GM13976 (cell line): ENCODE measurements at places on chromosomes 1 and 21.

DNA sequence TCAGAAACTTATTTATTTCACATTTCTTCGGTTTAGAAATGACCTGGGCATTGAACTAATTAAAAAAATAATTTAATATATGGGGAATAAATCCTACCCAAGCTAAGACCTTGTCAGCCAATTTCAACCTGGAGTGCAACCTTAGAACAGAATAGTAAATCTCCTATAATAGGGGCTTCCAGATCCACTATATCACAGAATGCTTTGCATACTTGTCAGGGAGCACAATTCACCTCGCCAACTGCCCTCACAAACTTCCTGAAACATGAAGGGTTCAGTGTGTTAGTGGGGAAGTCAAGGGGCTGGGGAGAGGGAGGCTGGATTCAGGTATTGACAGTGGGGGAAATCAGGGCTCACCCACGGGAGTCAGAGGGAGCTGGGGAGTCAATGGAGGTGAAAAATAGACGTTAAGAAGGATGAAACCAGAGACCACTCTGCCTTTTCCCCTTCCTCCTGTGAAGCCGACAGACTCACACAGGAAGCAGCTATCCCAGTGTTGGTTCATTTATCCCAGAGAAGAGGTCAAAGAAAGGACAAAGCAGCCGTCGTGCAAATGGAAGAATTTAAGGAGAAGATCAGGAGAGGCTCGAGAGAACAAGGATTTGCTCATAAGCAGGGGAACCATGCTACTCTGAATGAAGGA lies 453.3 kb downstream of the NUF2 start:
- no peak for DNase-seq

DNA sequence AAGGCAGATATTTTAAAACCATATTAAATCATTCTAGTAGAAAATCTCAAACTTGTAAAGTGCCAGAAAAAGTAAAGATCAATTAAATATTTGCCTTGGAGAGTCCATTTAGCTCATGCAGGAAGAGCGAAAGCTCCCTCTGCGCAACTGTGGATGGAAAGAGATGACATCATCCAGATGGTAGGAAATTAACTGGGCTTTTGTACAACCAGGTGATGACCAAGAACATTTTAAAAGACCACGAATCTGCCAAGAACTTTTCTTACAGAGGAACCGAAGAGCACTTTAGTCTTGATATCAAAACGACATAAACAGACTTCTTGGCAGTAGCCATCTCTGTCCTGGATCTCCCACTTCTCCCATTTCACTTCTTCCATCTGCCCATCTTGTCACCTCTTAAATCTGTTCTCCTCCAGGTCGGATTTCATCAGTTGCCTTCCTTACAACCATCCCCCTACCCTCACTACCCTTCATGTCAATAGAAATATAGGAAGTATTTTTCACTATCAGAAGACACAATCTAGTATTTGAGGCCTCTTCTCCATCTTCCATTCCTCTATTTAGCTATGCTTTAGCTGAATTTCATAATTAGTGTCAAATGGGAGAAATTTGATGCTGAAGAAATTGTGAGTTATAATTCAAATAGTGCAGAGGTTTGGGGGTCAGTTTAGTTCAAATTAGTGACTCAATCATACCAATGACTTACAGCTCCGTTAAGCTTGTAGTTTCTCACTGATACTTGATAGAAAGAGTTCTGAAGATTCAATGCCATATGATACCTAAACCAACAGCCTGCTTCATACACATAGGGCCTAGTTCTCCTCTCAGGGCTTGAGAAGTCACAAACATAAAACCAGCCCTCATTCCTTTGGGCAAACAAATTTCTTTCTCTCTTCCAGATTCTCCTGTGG lies 22.0 kb upstream of the DNASE2B start:
- no peak for DNase-seq

DNA sequence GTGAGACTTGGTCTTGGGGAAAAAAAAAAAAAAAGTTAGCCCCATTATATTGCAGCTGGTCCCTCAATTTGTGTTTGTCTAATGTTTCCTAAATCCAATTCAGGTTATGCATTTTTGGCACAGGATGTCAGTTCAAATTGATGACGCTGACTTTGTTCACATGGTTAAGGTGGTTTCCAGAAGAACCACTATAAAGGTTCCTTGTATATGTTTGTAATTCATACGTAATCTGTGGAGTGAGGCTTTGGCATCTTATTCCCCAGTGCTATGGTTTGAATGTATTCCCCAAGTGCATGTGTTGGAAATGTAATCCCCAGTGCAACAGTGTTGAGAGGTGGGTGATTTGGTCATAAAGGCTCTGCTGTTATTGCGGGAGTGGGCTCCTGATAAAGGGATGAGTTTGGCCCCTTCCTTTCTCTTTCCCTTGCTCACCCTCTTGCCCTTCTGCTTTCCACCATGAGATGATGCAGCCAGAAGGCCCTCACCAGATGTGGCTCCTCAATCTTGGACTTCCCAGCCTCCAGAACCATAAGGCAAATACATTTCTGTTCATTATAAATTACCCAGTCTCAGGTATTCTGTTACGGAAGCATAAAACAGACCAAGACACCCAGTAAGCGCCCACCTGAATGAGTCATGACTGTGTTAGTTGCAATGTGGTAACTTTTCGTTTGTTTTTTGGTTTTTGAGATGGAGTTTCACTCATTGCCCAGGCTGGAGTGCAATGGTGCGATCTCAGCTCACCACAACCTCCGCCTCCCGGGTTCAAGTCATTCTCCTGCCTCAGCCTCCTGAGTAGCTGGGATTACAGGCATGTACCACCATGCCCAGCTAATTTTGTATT lies 19.5 kb upstream of the HLCS start:
- DNase-seq: no peak

DNA sequence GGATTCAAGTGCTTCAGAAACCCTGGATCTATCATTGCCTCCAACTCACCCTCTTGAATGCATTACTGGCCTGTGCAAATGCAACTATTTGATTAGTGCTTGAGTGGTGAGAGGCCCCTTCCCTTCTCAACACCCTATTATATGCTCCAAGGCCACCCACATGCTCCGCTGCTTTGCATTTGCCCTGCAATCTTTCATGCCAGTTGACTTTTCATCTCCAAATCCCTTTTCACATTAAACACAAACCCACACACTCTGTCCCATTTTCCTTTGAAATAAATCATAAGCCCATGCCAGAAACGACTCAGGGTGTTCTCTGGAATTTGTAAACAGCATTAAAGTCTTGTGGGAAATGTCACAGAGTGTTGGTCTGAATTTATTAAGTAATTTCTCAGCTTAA lies 78.9 kb upstream of the CTTNBP2NL start:
- DNase-seq: no peak

- DNase-seq: peak; percentile 56
Observed at GRCh38 chr1:6523566-6523965, 30.7 kb downstream of the NOL9 start.

DNA sequence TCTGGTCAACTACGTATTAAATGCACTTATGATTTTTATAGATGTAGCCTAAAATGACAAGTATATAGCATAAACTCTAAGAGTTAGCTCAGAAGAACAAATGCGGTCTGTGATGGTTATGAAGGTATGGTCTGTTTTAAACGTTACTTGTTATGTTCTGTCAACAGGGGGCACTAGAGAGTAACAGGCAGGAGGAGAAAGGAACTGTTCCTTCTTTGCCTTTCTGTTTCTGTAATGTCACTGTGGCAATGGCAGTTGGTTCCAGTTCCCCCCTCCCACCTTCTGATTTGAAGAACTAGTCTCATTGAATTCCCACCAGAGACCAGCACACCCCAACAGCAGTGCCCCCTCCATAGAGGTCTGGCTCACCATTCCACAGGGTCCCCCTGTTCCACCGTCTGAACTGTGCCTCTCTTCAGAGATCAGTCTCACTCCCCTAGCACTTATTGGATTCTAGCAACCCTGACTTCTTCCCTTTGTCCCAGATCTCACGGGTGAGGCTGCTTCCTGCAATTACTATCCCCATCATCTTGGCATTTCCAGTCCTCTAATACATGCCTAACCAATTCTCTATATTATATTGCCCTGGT lies 14.0 kb downstream of the KRTAP24-1 start:
- DNase-seq: no peak

DNA sequence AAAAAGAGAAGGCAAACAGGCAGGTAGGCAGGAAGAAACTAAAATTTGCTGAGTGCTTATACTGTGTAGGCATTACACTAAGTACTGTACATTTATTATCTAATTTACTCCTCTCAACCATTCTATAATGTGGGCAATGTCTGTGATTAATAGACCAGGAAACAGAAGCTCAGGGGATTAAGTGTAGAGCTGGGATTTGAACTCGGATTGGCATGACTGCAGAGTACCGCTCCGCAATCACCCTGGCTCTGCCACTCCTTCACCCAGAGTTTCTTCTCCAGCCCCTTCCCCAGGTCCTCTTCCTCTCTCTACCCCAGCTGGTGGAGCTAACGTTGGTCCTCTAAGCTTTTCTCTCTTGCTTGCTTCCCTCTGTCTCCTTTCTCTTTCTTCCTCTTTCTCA lies 11.5 kb upstream of the S100A2 start:
- no peak for DNase-seq

- no peak for DNase-seq
Observed at GRCh38 chr1:116494353-116494692, 76.5 kb downstream of the CD58 start.

DNA sequence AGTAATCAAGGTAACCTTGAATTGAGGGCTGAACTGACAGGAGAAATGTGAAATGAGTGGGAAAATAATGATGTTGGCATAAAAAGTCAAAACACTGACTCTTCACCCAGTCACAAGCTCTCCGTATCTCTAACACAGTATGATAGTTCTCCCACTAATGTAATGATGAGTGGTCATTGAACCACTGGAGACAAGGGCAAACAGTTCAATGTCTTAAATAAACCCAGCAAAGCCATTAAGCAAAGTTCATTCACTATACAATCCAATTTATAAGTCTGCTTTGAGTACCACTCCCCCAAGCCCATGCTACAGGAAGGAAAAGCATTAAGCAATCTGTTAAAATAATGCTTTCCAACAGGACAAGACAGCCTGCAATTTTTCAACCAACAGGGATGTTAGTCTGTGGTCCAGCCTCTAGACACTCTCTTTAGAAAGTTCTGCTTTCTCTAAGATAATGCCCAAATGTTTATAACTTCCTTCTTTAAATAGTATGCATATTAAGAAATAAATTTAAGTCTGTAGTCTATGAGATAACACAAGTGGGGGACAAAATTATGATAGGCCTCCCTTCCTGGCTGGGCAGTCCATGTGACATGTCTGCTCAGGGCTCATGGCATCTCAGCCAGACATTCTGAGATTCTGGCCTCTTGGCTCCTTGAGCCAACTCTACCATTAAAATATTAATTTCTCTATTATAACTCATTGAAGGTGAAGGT lies 25.5 kb upstream of the DDAH1 start:
- no peak for DNase-seq

- DNase-seq: no peak
Observed at GRCh38 chr1:242784084-242784483, 259.6 kb upstream of the PLD5 start.

DNA sequence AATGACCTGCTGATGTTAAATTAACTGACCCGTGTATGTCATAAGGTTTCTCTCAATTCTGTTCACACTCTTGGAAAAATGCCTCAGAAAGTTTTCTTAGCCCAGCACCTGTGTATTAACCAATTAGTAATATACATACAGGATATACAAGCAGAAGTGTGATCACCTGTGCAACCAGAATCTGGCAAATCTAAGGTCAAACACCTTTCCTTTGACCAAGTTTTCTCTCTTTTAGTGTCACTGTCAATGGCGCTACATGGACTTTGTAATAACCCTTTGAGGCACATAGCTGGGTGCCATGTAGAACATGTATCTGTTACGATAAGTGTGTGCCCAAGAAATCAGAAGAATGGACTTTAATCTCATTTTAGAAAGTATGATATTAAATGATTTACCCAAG lies 1.1 kb downstream of the NCSTN start:
- no peak for DNase-seq

GRCh38 chr1:178607718-178608408 lies 95.0 kb downstream of the TEX35 start:
- DNase-seq: no peak

- no peak for DNase-seq
Observed at GRCh38 chr1:241362350-241362749, 5.3 kb upstream of the RGS7 start.

DNA sequence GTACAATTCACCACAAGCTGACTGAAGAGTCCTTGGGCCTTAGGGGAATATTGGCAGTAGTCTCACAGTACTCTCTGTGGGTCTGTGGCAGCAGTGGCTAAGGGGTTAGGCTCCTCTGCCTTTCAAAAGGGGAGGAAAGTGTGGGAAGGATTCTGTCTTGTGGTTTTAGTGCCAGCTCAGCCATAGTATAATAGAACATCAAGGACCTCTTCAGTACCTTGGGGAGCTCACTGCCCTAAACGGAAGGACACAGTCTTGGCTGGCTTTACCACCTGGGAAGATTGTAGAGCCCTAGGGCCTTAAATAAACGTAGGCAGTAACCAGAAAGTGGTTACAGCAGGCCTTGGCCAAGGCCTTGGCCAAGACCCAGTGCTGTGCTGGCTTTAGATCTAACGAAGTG lies 265.7 kb downstream of the COL11A1 start:
- no peak for DNase-seq

DNA sequence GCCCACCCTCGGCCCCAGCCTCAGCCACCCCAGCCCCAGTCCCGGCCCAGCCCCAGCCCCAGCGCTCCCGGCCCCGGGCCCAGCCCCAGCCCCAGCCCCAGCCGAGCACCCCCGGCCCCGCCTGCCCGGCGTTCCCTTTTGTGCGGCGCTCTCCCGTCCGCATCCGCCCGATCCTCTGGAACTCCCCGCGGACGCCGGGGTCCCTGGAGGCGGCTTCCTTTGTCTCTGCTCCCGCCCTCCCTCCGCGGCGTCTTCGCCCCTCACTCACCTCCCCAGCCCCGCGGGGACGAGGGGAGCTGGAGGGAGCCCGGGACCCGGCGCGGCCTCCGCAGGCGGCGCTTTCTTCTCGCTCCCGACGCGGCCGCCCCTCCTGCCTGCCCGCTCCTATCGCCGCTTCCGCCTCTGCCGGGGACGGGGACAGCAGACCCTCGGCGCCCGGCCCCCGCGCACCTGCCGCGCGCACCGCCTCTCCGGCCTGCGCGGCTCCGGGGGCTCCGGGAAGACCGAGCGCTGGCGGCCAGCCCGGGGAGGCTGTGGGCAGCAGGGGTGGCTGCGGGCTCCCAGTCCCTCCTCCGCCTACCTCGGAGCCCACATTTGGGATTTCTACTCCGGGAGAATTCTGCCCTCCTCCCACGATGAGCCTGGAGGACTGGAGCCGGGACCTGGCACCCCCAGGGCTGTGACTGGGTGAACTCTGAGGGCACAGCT lies 14.0 kb downstream of the AGRN start:
- DNase-seq: peak; percentile 50

- DNase-seq: no peak
Observed at GRCh38 chr1:156742017-156742416, 1.1 kb upstream of the MRPL24 start.

GRCh38 chr1:7553042-7553690 lies 217.9 kb upstream of the VAMP3 start:
- DNase-seq: no peak

- DNase-seq: no peak
Observed at GRCh38 chr1:235368428-235368827, 1.2 kb downstream of the TBCE start.
